ENCODE measurements at places on chromosomes 4 and X.

- no peak for DNase-seq
Measured at GRCh38 chrX:122777766-122778165, 406.3 kb upstream of the GRIA3 start.

DNA sequence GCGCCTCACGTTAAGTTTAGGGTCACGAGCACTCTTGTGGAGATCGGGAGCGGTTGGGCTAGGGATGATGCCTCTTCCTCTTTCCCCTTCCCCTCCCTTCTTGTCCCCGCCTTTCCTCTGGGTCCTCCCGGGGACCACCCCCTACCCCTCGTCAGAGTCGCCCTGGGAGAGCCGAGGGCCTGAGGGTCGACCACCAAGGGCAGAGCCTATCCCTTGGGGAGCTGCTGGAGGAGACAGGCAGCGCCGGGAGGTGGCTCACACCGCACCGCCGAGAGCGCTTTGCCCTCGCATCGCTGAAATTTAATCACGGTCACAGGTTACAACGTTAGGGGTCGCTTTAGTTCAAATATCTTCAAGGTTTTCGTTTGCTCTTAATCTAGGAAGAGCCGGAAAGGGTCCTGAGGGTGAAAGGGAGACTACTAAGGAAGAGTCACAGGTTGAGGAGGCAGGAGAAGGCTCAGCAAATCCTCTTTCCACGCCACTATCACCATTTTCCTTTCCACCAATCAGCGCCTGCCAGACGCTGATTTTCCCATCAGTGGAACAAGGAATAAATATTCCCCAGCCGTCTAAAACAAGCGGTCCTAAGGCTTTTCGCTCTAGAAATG is 528 bp upstream of the SNCA start:
- no peak for DNase-seq

DNA sequence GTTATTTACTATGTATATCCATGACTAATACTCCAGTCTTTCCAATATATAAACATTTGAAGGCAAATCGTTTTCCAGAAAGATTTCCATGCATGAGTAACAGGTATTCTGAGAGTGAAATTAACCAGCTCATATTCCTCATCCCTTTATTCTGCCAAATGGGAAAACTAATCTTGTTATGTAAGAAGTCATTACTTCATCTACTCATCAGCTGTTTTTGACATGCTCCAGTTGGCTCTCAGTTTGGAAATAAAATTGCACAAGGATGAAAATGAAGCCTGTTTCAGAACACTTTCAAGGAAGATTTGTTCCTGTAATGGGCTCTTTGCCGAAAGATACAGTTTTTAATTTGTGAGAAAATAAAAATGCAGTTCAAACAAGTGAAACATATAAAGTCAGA is 121.9 kb downstream of the KCTD8 start:
- DNase-seq = no peak

GRCh38 chrX:132692066-132692465 is 203.2 kb upstream of the MBNL3 start:
- no peak for DNase-seq

DNA sequence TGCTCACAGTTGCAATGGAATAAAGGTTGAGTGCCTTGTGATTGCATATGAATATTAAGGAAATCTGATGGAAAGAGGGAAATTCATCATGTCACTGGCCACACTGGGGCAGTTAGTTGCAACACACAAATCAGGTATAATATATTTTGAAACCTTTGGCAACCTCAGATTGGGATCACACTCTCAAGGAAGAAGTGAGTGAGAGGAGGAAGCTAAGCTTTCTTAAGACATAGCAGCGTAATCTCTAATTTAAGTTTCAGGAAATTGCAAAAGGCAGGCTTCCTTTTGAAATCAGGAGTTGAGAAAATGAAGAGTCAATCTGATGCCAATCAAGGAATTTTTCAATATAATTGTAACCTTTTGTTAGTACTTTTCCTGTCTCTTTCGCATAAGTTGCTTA is 12.3 kb upstream of the CLTRN start:
- no peak for DNase-seq

DNA sequence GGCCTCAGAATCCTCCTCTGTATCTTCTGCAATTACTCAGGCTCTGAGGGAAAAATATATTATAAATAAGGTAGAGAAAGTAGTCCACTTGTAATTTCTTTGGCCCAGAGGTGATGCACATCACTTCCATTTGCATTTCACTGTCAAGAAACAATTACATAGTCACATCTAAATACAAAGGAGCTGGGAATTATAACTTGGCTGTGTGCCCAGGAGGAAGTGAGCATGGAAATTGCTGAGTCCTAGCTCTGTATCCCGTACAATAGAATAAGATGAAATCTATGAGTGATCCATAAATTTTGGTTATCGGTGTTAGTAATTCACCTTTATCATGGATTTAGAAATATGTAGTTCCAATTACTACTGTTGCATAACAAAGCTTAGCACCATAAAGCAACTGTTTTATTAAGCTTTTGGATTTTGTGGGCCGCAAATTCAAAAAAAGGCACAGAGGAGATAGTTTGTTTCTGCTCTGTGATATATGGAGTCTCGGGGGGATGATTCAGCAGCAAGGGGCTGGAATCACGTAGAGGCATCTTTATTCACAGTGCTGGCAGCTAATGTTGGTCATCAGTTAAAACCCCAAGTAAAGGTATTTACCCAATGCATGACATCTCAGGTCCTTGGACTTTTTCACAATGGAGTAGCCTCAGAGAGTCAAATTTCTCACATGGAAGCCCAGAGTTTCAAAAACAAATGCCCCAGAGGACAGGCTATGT is 241.4 kb upstream of the GALNT7 start:
- no peak for DNase-seq

DNA sequence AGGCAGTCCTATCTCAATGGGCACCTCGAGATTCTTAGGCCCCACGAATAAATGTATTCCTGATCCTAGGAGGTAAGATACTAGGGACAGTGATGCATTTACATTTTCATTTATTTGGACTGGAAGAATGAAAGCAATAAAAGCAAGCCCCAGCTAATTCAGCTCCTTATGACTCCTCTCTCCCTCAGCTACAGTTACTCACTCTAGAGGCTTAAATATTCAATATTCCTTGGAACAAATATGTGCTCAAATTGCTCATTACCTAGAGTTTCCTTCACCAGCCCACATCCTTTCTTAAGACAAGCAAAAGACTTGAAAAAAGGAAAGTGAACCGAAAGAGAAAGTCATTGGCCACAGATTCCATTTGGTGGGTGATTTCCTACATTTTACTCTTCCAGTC is 13.9 kb downstream of the PAGE2 start:
- DNase-seq = no peak

DNA sequence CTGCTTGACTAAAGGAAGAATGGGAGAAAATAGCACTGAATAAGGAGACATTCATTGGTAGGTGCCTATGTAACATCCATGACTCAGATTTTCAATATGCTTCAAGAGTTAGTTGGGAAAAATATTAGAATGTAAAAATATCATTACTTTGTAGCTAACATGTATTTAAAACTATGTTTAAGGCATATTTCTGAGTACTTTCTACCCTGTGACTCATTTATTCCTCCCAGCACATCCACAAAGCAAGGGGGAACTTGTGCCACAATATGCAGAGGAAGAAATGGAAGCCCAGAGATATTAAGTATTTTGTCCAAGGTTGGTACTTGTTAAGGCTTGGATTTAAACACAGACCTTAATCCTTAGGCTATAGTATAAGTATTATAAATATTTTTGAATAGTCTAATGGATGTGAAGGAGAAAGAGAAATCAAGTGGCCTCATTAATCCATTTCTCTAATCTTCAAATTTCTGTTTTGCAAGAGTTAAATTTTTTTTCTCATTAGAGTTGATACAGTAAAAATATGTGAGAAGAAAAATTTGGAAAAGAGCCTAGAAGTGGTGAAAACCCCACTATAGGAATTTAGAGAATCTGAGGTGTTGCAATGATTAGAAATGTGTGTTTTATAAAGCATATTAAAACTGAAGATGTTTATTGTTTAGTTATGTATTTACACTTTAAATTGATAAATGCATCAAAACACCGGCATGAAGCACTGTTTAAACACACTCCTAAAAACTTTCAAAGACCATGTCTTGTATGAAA is 149.3 kb upstream of the GYPA start:
- DNase-seq = no peak

DNA sequence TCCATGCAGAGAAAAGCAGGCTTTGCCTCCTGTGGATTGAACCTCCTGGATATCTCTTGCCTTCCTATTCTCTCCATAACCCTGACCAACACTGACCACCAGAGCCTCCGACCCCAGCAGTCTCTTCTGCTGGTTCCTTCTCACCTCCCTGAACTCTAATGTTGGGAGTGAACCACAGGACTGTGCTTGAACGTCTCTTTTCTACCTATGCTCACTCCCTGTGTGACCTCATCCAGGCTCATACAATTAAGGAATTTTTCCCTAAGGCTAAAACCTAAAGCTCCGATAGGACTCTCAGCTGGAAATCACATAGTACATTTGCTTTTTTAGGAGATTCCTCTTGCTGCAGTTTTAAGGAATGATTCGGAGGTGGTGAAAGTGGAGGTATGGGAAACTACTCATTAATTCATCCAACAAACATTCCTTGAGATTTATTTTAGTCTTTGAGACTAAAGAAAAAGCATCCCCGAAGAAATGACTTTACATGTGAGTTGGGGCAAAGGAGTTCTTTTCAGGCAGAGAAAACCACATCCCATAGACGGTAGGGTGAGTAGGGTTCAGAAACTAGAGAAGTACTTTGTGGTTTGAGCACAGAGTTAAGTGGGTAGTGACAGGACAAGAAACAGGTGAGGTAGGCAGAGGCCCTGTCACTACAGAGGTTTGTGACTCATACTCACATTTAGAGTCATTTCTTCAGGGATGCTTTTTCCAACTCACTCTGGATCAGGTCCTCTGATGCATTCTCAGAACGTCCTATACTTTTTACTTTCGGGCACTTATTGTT is 30.8 kb downstream of the NDNF start:
- peak; percentile 88 for DNase-seq

- no peak for DNase-seq
Measured at GRCh38 chr4:42596918-42597317, 60.0 kb downstream of the ATP8A1 start.

GRCh38 chr4:38236503-38236902 is 276.3 kb downstream of the PTTG2 start:
- no peak for DNase-seq

GRCh38 chr4:46554760-46555465 is 165.0 kb upstream of the GABRA2 start:
- DNase-seq = no peak

DNA sequence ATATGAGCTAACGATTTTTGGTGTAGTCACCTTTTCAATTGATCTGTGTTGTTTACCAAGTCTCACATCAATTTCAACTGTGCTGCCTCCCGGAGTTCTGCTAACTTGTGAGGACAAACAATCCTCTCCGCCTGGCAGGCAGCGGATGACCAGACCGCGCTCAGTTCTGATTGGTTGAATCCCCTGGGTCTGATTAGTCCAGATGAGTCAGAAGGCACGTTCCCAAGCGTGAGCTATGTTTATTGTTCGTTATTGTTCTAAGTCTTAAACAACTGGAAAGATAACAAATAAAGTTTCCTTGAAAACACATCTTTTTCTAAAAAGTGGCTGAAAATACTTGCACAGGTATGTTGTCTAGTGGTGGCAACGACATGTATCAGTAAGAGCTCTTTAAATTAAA is 37.9 kb upstream of the TRPC3 start:
- DNase-seq = no peak

DNA sequence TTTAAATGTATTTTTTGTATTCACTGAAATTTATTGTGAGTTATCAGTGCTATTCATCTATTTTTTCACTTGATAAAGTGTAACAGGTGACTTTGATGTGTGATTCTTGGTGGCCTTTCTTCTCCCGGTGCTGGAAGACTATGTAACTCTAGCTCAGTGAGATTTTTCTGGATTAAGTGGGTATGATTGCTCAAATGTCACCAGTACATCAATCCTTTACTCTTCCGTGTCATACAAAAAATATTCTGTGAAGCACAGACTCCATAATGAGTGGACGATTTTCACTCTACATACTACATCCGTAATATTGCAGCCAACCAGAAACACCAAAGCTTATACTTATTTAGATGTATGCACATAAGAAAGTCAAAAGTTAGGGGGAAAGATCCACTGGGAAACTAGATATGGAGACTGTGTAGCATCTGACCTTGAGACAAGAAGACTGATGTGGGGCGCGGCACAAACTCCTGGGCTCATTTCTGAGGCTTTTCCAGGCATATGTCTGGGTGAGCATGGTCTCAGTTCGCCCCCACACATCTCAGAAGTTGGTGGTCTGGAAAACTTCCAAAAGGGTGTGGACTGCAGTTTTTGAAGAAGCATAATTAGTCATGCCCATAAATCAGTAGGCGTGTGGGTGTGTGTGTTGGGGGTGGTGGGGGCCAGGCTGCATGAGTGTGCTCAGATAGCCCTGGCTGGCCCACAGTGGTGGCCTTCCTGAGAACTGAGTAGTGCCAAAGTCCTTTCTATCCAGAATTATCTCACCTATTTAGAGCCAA is 53.9 kb upstream of the TENM3 start:
- DNase-seq = no peak

DNA sequence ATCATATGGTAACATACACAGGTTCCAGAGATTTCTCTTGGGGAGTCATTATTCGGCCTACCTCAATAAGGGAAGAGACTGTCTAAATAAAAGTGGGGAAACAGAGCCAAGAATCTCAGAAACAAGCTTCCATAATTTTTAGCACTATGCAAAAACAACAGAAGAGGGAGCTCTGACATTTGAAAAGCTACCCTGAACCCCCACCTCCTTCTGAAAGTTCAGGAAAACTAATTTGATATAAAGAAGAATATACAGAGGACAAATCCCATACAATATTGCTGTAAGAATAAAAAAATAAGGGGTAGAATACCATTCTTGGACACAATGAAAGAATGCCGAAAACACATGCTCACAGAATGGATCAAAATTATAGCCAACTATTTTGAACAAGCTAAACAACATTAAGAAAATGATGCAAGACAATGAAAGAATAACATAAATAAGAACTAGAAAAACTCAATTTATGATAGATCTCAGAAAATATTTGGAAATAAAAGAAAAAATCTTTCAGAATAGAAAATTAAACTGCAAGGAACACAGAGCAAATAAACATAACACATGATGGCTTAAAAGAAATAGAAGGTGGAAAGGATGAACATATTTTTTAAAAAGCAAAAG is 14.4 kb upstream of the ZNF41 start:
- peak; percentile 15 for DNase-seq

- no peak for DNase-seq
Measured at GRCh38 chrX:72477781-72478181, 94.9 kb downstream of the HDAC8 start.

DNA sequence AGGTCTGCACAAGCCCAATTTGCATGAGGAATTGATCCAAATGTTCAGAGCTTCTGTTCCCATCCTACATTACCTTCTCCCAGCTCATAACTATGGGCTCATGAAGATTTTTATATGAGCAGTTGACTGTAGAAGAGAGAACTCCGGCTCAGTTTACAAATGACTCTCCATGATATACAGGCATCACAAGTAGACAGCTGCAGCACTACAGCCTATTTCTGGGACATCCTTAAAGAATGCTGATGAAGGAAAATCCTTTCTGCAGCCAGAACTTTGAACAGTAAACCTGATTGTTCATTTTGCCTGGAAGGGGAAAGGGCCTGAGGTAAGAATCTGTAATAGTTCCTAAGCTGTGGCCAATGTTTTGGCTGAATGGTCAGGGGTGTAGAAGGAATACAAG is 174.1 kb upstream of the CXCL13 start:
- DNase-seq = no peak

- no peak for DNase-seq
Measured at GRCh38 chr4:127165971-127166370, 466.8 kb upstream of the INTU start.
